ENCODE measurements at places on chromosomes 13 and 19.

DNA sequence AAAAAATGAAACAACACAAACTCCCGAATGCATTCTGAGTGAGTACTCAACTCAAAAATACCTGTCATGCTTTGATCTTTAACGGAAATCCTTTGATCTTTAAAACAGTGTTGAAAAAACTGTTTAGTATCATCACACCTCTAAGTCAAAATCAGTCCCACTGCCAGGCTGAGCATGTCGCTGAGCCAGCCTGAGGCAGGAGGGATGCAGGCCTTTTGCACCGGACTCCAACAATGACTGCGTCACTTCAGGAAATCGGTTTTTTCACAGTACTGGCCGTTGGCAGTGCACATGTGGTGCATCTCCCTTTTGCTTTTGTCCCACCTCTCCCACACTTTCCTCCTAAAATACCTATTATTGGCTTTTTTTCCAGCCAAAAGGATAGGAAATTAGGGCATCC is 78.2 kb downstream of the SHISA2 start:
- DNase-seq: no peak

- DNase-seq: peak; percentile 33
These were observed 1.7 kb downstream of the DMWD start for GRCh38 chr19:45790942-45791341.

DNA sequence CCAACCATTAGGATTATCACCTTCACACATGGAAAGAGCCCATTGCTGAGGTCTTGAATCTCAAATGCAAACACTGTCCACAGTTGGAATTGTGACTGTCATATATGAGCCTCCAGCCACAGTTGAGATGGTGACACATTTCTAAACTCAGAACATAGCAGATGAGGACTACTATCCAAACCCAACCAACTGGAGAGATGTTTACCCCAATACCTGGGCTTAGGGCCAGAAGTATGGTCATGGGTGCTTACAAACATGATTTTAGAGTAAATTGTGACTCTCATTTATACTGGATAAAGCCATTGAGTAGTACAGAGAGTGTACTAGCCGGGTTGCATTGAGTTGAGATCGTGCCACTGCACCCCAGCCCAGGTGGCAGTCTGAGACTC is 14.0 kb upstream of the ZNF681 start:
- DNase-seq: no peak

DNA sequence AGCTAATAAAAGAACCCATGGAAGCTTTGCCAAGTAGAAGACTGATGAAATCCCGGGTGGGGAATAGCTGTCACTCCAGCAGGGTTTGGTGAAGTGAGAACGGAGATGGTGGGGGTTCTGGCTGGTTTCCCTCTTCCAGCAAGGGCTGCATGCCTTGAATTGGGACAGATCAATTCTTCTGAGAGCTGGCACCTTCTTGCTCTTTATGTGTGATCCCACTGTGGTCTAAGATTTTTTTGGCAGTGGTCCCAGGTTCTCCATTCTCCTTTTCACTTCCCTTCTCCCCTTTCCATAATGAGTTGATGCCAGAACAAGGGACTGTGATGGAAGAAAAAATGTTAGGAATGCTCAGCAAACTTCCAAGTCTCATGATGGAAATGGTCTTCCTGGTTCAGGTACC is 50.0 kb downstream of the TNFSF11 start:
- DNase-seq: no peak

DNA sequence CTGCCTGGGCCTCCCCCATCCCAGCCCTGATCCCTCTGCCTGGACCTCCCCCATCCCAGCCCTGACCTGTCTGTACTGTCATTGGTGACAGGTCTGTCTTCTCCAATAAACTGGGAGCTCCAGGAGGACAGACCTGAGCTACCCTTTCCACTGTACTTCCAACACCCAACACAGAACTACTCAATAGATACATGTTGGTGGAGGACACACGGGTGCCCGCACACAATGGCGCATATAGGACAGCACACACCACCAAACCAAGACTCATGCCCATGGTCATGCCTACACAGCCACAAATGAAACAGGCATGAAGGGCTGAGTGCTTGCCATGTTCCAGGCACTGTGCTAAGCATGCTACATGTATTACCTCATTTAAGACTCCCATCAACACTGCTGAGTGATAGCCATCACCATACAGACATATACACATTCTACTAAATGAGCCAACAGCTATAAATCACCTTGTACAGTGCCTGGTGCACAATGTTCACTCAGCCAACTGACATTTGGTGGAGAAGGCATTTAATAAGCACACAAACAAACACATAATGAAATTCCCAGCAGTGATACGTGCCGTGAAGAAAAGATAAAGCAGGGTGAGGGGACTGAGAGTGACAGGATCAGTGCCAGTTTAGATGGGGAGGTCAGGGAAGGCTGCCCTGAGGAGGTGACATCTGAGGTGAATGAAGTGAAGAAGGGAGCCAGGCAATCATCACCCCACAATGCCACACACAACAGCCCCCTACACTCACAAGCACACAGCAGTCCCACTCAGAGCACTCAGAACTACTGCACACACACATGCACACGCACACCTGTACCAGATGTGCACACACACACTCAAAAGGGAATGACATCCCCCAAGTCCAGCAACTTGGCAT is 857 bp downstream of the POU2F2 start:
- no peak for DNase-seq

DNA sequence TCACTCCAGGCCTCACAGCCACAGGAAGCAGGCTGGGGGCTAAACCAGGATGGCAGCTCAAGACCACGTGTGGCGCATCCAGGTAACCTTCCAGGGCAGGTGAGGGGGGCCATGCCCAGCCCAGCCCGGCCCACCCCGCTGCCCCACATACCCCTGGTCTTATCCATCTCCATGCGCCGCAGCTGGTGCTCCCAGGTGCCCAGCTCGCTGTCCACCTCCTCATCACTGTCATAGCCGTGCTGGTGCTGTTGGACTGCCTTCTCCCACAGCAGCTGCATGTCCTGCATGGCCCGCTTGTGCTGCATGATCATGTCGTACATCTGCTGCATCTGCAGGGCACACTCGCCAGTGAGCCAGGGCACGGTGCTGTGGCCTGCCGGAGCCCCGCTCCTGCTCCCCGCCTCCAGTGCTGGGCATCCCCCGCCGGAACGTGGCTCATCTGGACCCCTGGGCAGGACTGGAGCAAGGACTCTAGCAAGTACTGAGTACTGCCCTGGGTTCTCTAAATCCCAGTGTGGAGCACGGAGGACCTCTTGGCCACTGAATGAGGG is 6.0 kb upstream of the TM6SF2 start:
- no peak for DNase-seq

DNA sequence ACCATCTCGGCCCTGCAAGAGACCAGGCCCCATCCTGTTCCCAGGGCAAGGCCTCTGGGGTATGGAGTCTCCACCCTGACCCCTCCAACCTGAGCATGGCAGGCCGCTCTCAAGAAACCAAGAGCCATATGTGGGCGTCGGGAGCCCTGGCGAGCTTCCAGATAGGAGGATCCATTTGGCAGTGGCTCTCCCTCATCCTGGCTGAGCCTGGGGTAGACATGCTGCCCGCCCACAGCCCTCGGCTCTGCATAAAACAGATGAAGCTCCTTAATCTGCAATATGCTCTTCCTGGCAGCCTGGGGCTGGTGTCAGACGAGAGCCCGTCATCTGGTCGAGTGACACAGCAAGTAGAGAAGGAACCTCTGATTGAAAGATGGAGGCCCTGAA is 6.1 kb downstream of the ATP13A1 start:
- DNase-seq: no peak

DNA sequence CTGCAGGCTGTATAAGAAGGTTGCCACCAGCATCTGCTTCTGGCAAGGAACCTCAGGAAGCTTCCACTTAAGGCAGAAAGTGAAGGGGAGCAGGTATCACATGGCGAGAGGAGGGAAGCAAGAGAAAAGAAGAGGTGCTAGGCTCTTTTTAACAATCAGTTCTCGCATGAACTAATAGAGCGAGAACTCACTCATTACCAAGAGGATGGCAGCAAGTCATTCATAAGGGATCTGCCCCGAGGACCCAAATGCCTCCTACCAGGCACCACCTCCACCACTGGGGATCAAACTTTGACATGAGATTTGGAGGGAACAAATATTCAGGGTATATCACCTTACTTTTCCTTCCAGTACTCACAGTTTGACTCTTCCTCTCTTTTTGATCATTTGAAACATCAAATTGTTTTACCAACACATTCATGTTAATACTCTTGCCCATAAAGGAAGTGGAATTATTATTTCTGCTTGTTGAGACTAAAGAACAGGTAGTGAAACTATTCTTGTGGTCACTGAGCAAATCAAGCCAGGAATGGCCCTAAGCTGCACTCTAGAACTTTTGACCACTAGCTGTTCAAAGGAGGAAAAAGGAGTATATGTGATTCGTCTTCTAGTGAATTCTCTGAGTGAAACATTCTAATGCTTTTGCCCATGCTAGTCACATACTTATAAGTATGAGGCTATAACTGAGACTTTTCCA is 45.0 kb downstream of the LACC1 start:
- DNase-seq: no peak

DNA sequence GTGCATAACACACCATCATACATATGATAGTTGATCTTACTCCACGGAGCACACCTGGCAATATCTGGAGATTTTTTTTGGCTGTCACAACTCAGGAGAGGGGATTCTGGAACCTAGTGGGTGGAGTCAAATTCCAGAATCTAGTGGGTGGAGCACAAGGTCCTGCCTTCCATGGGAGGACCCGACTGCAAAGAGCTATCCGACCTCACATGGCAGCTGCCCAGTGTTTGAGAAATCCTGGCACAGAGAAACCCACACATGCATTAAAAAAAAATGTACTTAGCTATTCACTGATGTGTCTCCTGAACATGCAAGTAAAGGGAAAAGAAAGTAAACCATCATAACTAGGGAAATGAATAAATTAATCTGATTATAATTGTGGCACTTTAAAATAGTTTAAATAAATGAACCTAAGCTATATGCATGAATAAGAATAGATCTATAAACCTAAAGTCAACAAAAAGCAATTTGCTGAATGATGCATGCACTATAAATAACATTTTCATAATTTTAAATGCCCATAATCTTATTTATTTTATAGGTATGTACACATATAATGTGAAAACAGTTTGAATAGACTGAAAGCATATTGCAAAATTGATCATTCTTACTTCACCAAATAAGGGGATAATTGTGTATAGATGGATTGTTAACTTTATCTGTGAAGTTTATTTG is 300.3 kb downstream of the MYO16 start:
- DNase-seq: no peak

GRCh38 chr19:50501568-50502475 is 9.2 kb downstream of the JOSD2 start:
- DNase-seq: no peak

DNA sequence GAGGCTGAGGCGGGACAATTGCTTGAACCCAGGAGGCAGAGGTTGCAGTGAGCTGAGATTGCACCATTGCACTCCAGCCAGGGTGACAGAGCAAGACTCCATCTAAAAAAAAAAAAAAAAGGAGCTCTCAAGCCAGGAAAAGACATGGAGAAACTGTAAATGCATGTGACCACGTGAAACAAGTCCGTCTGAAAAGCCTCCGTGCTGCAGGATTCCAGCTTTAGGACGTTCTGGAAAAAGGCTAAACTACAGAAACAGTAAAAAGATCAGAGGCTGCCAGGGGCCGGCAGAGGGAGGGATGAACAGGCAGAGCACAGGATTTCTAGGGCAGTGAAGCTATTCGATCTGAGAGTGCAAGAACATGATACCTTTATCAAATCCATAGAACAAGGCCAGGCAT is 40.7 kb upstream of the NDUFS7 start:
- DNase-seq: no peak

DNA sequence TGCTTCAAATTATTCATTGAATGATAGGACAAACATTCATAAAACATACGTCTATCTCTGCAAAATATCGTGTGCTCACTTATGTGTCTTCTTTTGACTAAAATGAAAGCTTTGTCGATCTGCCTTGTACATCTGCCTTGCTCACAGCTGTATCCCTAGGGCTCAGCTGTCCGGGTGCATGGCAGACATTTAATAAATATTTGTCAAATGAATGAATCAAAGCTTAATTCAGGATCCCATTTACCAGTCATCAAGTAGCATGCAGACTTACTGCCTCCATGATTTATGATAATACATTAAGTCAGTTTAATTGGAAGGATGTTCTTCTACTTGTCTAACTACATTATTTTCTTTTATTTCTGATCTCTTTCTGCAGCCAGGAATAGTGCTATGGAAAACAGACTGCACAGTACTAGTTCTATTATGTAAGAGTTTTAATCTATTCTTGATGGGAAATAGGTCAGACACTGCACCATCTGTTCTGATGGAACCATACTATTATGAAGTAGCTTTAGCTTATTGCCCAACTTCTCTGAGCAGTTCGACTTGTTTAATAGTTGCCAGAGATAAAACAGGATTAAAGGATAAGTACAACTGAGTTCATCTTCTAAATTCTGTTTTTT is 13.2 kb downstream of the SLC46A3 start:
- DNase-seq: no peak

DNA sequence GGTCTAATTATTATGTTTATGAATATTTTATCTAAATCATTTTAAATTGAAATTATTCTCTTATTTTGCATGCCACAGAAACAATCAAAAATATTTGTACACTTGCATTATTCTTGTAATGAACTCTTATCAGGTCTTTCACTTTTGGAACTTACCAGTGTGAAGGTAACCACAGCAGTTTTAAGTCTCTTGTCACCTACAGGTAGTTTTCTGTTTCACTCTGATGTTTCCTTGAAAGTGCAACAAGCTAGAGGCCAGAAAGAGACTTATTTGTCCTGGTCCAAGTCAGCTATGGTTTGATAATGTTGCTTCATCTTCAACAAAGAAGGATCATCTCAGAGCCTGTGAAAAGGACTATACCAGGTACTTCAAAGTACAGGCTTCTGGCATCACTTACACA is 133.4 kb upstream of the NBEA start:
- DNase-seq: no peak

Measured in activated naive CD4-positive, alpha-beta T cell treated with Interleukin-2 at 50 U/mL for 16 hours (primary cell).